ENCODE measurements at places on chromosomes 5 and 9.
A peak's percentile ranks its signal among the peaks of the same experiment; 100 is the strongest.

- no peak for DNase-seq
Measured at GRCh38 chr5:59423021-59423420, 470.5 kb downstream of the PDE4D start.

GRCh38 chr9:4936277-4936676, 48.8 kb upstream of the JAK2 start:
- DNase-seq = no peak

DNA sequence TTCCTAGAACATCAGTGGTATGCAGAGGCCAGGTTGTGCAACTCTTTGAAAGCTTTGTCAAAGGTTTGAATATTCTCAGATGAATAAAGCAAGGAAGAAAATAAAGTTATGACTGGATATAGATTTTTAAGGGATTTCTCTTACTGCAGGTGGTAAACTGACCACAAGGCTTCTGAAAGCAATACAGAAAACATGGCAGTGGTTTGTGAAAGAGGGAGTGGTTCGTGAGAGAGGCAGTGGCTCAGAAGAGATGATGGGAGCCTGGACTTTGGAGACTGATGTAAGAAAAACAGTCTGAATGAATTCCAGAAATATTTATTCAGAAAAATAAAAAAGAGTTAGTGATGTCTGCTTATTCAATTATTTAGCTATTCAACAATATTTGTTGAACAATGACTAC, 380.4 kb upstream of the CTNND2 start:
- DNase-seq = no peak

- peak; percentile 10 for DNase-seq
Measured at GRCh38 chr9:110802416-110803035, 133.9 kb downstream of the MUSK start.

GRCh38 chr5:135319458-135319857, 79.6 kb downstream of the MACROH2A1 start:
- no peak for DNase-seq
